ENCODE measurements at places on chromosomes 11 and 22.

- DNase-seq, result no peak
Observed at GRCh38 chr11:120784566-120785251, 239.2 kb upstream of the TBCEL start.

GRCh38 chr11:33125611-33126010 is 35.7 kb downstream of the CSTF3 start:
- no peak for DNase-seq

GRCh38 chr11:85843929-85844328 is 11.3 kb upstream of the CCDC83 start:
- DNase-seq, result no peak

- DNase-seq, result no peak
Observed at GRCh38 chr11:96123301-96123700, 199.4 kb upstream of the MTMR2 start.

DNA sequence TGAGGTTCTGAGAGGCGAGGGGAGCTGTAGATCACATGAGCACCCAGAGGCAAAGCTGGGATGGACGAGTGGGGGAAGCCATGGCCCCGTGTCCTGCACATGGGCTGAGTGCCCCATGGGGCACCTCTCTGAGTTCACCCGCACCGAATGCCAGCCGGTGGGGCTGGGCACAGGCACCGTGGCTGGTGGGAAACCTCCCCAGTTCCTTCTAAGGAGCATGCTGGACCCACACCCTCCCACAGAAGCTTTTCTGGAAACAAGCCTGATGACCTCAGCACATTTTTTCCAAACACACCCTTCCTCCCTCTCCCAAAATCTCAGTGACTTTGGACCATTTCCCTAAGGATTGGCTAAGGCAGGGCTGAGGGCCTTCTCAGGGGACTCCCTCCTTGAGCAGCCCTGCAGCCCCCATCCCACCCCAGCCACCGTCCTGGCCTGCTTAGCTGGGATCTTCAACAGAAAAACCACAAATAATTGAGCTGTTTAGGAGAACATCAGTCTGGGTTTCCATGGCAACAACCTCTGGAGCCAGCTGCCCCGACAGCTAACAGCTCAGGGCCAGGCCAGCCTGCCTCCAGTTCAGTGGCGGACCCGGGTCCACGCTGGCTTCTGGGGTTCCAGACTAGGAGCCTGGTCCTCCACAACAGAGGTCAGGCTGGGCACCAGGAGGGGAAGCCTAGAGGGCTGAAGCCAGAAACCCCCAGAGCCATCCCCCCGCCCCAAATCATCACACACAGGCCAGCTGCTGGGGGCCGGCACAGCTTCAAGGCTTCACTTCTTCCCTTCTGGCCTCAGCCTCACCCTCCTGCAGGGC is 18.1 kb upstream of the LINC01488 start:
- DNase-seq, result no peak

Measured in natural killer cell (primary cell).